ENCODE measurements at places on chromosomes 5 and 9.
A peak's percentile ranks its signal among the peaks of the same experiment; 100 is the strongest.

GRCh38 chr9:90787771-90788460 is 13.7 kb upstream of the SYK start:
- no peak for DNase-seq

- no peak for DNase-seq
Measured at GRCh38 chr5:5777013-5777412, 354.5 kb downstream of the ICE1 start.

DNA sequence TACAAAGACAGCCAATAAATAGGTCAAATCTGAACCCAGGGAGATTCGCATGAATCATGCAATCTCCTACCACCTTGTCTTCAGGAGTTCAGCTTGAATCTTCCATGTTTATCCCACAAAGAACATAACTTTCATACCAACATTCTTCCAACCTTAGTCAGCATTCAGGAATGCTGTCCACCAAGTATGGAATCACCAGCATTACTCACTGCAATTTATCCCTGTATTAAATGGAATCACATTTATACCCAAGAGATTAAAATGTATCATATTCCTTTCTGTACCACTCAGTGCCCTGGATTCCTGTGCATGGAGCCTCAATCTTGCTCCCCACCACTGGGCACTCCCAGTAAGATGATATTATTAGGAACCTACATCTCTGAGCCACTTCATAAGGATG is 162.6 kb downstream of the GLIS3 start:
- no peak for DNase-seq

- DNase-seq = peak; percentile 52
Measured at GRCh38 chr9:133184971-133185370, 21.3 kb upstream of the GBGT1 start.

GRCh38 chr5:7615566-7616061 is 219.7 kb downstream of the ADCY2 start:
- no peak for DNase-seq

DNA sequence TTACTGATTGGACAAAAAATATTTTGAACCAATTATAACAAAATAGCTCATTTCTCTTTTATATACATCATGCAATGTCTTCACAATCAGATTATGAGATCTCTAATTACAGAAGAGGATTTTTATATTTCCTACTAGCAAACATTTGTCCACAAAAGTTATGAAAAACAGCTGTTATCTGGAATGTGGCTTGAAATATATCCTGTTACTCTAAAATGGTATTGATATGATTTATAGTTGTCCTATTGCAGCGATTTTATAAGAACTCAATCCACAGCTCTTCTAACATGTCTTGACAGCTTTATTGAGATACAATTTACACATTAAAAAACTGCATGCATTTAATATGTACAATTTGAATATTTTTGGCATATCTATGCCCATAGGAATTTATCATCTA is 779.9 kb upstream of the ACO1 start:
- no peak for DNase-seq

GRCh38 chr5:107951309-107951708 is 280.6 kb upstream of the EFNA5 start:
- no peak for DNase-seq

DNA sequence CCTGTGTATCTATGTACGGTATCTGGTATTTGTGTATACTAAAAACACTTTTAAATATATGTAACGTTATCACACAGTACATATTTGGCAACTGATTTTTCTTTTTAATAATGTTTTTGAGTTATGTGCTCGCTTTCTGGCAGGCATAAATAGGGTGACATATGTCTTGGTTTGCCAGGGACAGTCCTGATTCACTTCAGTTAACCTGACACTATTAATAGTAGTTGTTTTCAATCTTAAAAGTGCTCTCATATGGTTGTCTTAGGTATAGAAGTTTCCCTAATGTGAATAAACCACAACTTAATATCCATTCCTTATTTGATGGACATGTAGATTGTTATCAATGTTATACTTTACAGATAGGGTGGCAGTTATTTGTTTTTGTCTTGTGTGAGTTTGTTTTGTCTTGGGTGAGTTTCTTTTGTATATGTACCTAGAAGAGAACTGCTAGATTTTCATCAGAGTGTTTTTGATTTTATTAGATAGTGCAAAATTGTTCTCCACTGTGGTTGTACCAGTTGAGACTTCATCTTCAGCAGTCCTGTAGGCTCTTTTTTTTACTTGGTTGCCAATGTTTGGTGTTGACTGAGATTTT is 7.9 kb downstream of the G3BP1 start:
- DNase-seq = no peak

- no peak for DNase-seq
Measured at GRCh38 chr9:17330097-17330496, 195.3 kb downstream of the CNTLN start.

GRCh38 chr5:16712178-16712577 is 95.4 kb upstream of the RETREG1 start:
- no peak for DNase-seq

DNA sequence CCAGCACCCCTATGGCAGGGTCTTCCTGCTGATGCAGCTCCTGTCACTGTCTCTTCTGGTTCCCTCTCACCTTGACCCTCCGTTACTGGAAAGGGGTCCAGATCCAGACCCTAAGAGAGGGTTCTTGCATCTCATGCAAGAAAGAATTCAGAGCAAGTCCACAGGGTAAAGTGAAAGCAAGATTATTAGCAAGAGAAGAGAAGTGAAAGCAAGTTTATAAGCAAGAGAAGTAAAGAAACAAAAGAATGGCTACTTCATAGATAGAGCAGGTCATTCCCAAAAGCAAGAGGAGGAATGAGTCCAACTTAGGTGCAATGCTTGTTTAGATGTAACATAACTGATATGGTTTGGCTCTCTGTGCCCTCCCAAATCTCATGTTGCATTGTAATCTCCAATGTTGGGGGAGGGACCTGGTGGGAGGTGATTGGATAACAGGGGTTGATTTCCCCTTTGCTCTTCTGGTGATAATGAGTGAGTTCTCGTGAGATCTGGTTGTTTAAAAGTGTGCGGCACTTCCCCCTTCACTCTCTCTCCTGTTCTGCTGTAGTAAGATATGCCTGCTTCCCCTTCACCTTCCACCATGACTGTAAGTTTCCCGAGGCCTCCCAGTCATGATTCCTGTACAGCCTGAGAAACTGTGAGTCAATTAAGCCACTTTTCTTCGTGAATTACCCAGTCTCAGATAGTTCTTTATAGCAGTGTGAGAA is 183.3 kb downstream of the MED10 start:
- DNase-seq = no peak

DNA sequence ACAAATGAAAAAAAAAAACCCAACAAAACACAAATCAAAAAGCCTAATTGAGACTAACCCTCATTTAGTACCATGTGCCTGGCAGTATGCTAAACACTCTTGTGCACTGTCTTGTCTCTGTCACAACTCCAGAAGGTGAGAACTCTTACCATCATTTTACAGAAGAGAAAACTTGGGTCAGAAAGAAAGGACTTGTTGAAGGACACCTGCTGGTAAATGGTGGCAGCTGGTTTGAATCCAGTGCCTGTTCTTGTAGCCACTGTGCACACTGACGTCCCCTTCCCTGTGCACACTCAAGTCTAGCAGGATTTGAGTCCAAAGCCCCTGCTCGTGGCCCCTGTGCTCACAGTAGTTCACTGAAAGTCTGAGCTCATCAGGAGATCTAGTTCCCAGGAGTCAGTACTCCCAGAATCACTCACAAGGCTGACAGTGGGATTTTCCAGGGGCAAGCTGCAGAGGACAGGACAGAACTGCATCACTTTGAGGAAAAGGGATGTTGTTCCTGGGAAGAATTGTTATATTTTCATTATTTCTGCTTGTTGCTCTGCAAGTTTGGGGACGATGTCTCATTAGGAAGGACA is 43.0 kb upstream of the HSD17B4 start:
- DNase-seq = no peak

- no peak for DNase-seq
Measured at GRCh38 chr9:18479405-18479804, 5.5 kb downstream of the ADAMTSL1 start.

GRCh38 chr5:178625679-178626483 is 969 bp downstream of the CLK4 start:
- DNase-seq = no peak

DNA sequence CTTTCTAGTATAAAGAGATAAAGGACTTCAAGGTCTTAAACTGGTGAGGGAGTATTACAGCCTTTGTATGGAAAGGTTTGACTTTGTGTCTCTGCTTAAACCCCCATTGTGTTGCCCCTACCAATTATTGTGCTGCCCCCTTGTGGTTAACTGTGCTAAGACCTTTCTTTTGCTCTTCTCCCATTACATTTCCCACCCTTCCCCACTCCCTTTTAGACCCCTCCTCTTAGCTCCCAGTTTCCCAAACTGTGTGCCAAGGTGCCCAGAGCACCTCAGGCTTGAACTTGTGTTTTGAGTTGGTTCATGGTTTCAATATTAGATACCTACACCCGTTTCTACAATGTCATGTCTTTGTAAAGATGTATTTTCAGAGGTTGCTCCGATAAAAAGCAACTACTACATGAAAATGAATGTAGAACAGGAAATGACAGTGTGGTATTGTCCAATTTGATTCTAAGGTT is 2.9 kb downstream of the JAK2 start:
- DNase-seq = peak; percentile 62

DNA sequence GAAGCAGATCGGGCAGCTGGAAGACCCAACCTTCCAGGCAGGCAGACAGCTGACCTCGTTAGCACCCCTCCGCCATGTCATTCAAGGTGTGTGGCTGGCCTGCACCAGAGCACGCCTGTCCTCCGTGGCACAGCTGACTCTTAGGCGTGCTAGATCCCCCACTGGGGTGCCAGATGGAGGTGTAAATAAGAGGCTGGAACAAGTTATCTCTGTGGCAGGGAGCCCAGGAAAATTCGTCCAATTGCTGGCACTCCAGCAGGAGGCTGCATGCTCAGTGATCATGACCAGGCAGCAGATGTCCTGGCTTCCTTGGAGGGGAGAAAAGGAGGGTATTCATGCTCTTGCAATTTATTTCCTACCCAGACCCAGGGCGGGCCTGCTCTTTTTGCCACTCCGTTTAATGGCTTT is 7.8 kb upstream of the ALDOB start:
- DNase-seq = no peak

DNA sequence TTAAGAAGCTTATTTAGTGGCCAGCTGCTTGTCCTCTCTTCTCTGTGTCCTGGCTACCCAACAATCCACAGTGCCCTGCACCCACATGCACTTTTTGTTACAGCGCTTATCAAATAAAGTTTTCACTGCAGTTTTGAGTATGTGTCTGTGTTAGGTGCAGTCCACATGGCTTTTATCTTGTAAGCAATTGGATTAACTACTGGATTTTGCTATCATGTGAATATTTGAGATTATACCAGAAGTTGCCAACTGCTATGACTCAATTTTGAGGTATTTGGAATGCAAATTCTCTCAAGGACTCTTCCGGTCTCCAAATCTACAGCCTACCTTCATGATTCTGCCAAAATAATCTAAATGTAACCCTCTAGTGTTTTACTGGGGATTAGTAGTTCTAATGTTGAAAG is 690.2 kb downstream of the NR2F1-AS1 start:
- no peak for DNase-seq

DNA sequence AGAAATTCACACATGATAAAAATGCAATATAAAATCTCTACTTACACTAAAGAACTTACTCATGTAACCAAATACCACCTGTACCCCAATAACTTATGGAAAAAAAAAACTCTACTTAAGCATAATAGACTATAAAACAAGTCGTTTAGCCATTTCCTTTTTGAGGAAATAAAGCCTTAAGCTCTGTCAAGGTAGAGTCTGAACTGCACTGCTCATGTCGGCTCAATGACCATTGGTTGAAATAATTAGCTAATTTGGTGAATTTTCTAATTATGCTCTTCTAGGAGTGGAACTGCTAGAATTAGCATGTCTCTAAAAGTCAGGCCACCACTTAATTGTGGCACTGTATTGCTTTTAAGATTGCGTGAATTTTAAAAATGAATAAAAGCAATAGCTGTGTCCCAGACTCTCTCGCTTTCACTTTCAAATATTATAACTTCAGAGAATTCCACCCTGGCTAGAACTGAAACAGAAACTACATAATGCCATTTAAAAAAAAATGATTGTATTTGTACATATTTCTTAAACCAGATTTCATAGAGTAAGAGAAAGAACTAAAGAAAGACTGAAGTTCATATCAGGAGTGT is 113.0 kb upstream of the PCA3 start:
- no peak for DNase-seq

- no peak for DNase-seq
Measured at GRCh38 chr9:87292449-87293191, 205.0 kb upstream of the DAPK1 start.

- DNase-seq = no peak
Measured at GRCh38 chr5:126884269-126884819, 107.4 kb downstream of the LMNB1 start.

DNA sequence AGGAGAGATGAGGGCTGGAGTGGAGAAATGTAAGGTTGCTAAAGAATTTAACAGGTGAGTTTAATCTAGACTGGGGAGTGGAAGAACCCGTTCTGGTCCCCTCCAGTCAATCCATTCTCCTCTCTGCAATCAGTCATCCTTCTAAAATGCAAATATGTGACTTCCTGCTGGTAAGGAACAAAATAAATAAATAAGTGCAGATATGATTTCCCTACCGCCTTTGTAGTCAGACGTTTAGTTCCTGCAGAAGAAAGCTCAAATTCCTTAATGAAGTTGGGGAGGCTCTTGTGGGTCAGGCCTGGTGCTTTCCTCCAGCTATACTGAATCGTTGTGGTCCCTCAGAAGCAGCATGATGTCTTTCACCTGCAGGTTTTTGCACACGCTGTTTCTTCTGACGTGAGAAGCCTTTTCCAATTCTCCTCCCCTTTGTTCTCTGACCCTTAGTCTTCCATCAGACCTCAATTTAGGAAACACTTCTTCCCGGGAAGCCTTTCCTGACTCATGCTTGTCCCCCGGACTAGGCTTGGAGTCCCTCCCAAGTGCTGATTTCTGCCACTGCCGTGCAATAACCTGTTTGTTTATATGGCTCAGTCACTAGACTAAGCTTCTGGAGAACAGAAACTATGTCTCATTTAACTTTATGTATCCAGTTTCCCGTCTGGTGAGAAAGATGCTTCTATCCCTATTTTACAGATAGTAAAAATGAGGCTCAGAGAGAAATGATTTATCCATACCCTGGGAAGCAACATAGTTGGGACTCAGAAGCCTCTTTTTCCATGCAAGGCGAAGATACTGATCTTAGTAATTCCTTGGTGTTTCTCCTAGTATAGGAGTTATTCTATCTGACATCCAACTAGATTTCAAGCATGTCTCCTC is 1.3 kb downstream of the ATP6V1G1 start:
- DNase-seq = no peak

DNA sequence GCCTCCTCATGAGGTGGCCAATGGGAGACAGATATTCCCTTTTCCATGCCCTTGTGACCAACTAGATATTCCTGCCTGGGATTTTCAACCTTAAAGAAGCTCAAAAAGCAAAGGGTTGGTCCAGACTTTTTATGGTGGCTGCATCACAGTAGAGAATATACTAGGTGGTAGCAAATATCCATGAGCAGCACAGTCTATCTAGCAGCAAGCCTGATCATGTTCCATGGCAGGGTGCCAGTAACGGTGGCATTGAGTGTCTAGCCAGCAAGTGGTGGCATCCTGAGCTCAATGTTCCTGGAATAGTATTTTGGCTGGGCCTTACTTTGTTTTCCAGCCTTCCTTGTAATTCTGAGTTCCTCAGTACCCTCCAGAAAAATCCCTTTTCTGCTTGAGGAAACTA is 25.8 kb downstream of the CDC25C start:
- DNase-seq = no peak
